ENCODE measurements at places on chromosomes 12 and 14. TPM values are rescaled to one million over a fixed set of nuclear protein-coding genes. Genes with fewer than 3 reads are reported as not detected.

The ZBTB39 gene
- total RNA-seq: 4.4 TPM

The IGF1 gene
- total RNA-seq: 0.88 TPM

The NXPH4 gene
- total RNA-seq: 0.88 TPM

The RNASE9 gene
- total RNA-seq: not detected

The SCN8A gene
- total RNA-seq: 26.4 TPM

- DNase-seq: no peak
These were observed 8.8 kb downstream of the BDKRB1 start for GRCh38 chr14:96264853-96265252.

DNA sequence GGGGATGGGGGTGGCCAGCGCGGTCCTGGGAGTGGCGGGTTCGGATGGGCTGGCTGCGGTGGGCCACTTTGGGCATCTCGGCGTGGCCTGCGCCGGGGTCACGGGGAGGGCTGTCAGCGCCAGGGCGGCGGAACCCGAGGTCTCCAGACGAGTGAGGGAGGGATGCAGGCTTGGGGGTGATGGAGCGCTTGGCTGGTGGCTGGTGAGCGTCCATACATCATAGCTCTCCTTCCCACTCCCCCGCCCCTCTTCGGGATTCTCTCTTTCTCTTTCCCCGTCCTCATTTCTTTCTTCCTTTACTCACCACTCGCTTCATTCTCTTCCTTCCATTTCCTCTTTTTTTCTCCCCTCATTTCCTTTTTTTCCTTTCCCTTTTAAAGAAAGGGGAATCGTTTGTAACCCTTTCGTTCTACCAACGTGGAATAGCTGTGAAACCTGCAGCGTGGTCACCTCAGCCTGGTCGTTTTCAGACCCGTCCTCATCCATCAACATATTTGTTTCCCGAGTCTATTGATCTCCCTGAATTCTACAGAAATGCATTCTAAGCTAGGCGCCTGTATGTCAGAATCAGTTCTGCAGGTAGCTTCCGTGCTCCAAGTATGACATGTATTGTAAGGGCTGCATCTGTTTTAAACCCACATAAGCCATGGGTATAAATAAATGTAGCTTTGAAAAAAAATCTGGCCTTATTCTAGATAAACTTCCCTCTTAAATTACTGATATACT lies 260.3 kb upstream of the E2F7 start:
- DNase-seq: peak; percentile 62

DNA sequence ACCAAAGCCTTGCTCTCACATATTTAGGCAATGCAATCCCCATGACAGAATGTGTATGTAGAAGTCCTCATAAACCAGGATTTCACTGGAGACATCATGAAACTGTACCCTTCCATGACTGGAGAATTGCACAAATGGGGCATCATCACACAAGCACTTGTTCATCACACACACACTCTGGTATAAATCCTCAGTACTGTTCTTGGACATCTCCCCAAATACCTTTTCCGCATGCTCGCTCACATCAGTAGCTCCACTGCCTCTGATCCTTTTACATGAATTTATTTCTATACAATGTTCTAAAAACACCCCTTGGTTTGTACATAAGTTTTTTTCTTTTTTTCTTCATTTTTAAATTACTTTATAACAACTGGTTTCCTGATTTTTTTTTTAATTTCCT lies 3.3 kb upstream of the ING4 start:
- DNase-seq: no peak

GRCh38 chr12:106962286-106962685 lies 6.6 kb downstream of the TMEM263 start:
- DNase-seq: no peak

DNA sequence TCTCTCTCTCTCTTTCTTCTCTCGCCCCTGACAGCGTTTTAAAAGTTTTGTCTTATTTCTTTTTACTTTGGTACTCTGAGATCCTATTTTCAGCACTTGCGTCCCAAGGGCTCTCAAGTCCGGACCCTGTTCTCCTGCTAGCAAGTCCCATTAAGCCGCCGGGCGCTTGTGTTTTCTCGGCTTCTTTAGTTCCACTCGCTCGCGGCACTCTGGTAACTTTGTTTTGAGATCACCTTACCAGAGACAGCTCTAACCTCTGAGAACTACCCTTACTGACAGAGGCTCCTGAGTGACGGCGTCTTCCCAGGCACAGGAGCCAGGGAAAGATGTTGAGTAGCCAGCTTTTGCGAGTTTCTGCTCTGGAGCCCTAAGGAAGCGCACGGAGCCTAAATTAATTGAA lies 2.7 kb upstream of the MYF5 start:
- no peak for DNase-seq
